ENCODE measurements at places on chromosomes 11 and 22.

DNA sequence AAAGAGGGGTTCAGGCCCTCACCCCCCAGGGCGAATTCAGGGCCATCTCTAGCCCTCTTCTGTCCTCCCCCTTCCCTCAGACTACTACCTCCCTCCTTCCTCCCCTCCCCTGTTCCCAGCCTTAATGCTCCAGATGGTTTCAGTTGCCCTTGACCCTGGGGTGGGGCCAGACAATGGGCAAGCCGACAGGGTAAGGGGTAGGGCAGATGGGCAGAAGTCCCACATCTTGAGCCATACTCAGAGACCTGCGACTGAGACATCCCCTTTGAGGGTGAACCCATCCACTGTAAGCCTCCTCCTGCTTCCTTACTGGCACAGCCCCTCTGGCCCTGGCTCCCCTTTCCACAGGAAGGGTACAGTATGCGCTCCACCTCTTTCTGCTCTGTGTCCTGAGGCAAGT lies 1.9 kb downstream of the RHBDD3 start:
- DNase-seq = no peak

- no peak for DNase-seq
Measured at GRCh38 chr11:76291576-76292526, 85.5 kb upstream of the WNT11 start.

DNA sequence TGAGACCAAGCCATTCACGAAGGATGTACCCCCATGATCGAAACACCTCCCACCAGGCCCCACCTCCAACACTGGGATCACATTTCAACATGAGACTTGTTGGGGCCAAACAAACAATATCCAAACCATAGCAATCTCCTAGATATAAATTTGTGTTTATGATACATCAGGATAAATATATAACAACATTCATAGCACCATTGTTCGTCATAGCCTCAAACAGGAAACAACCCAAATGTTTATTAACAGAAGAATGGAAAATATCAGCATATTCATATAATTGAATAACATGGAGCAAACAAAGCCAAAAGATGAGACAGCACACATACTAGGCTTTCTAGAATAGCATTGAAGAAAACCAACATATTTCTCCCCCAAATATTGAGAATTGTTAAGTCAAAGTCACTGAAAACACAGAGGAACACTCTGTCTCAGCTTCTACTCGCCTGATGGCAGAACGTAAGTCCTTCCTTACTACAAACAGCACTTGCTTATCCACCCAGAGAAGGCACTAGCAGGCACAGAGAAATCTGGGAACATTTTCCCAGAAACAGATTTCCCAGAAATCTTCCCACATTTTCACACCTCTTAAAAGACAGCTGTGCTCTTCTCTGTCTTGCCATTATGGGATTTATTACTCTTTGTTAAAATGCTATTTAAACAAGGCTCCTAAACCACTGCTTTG lies 8.1 kb upstream of the GDPD4 start:
- DNase-seq = no peak

DNA sequence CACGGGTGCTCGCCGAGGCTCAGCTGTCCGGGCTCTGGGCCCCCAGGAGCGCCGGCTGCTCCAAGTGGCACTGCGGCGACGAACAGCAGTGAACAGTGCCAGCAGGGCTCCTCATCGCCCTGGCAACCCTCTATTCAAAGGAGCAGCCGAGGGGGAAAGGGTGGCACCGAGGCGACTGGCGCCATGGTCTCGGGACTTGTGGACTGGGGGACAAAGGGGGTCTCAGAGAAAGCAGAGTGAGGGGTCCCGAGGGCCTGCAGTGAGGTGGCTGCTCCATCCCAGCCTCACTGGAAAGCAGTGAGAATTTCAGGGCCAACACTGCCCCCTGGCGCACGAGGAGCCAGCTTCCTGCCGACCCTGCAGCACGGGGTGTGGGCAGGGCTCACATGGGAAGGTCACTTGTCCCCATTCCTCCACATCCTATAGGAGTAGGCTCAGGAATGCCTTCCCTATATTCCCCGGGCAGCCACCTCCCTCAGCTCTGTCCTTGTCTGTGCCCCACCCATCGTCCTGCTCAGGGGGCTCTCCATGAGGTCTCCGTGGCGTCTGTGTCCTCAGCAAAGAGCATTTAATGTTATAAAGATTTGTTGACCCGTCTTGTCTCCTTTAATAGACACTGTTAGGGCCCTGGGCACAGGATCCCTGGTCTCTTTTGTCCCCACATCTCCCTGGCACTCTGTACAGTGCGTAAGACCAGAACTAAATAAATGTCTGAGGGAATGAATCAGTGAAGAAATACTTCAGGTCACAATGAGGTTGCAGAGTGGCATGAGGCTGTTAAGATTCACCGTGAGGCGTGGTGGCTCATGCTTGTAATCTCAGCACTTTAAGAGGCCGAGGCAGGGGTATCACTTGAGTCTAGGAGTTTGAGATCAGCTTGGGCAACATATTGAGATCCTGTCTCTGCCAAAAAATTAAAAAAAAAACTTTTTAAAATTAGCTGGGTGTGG lies 26.4 kb downstream of the LRFN4 start:
- DNase-seq = peak; percentile 80

DNA sequence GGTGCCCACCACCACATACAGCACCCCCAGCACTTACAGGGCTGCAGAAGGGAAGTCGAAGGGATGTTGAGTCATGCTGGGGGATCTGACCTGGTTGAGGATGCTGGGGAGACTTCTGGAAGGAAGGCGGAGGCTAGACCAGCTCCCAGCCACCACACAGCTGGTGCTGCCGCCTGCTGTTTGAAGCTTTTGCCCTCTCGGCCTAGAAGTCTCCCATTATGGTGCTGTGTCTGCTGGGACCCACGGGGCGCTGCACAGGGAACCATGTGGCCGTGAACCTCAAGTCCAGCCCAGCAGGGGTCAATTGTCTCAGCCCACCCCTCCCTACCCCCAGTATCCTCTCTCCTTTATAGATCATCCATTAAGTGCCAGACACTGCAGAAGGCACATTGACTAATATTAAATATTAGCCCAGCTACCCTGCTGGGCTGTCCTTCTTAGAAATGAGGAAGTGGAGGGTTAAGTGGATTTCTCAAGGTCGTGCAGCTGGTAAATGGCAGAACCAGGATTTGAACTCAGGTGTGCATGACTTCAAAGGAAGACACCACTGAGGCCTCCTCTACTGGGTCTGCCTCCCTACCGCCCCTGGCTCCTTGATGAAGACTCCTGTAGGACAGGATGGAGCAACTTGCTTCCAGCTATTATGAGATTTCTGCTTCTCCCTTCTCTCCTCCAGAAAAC lies 49.7 kb downstream of the CYTH4 start:
- no peak for DNase-seq

DNA sequence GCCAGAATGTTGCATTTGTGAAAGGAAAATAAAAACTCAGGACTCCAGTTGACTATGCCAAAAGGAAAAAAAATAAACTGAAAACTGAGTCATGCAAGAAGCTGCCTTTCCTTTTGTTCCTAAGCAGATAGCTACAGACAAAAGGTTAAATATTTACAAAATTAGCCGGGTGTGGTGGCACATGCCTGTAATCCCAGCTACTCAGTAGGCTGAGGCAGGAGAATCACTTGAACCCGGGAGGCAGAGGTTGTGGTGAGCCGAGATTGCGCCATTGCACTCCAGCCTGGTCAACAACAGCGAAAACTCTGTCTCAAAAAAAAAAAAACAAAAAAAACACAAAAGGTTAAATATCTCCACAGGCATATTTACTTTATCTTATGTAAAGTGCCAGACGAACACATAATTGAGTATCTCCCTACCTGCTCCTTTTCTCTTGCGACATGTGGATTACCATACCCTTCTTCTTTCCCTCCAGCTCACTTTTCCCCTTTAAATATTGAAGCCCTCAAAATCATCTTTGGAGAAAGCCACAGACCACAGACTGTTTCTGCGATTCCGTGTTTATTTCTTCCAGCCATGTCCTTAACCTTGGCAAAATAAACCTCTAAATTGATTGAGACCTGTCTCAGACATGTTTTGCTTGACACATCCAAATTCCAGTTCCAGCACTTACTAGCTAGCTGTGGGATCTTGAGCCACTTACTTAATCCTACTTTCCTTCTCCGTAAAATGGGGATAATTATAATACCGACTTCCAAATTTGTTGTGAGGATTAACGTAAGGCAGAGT lies 2.3 kb upstream of the SMPD1 start:
- no peak for DNase-seq
